ENCODE measurements at places on chromosomes 3 and 15. TPM values are rescaled to one million over a fixed set of nuclear protein-coding genes. Genes with fewer than 3 reads are reported as not detected.

Gene SMCO1
- not detected for total RNA-seq

DNA sequence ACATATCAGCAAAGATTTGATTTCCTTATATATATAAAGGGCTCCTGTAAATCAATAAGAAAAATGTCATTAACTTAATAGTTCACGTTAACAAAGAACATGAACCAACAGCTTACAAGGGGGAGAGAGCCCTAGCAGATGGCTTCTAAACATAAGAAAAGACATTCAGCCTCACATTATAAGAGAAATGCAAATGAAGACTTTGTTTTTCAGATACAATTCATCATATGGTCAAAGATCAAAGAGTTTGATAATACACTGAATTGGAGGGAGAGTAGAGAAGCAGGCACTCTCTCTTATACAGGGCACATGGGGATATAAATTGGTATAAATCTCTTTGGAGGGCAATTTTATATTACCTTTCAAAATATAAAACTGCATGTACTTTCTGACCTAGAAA lies 21.1 kb downstream of the RBP2 start:
- H3K4me1 ChIP-seq: no peaks in the 10 kb centered on the region
- no peak overlapping the region for H3K27ac ChIP-seq
- DNase-seq: no peak
- H3K36me3 ChIP-seq: no peaks in the 10 kb centered on the region
- H3K4me3 ChIP-seq: no peak overlapping the region

DNA sequence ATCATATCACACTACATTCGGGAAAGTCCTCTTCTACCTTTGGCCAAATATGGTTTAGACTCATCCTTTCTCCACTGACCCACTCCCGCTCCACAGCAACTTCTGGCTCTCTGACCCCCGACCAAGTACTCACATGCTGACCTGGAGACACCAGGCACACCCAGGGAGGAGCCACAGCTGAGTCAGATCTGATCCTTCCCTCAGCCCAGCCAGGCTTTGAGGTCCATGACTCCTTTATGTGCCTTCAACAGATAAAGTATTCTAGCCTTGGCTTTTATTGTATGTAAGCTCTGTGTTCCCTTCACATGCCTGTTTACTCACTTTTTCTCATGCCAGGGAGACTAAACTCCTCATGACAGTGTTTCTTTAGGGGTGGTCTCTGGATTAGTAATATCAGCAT lies 166.9 kb upstream of the UMPS start:
- no peaks in the 10 kb centered on the region for H3K36me3 ChIP-seq
- no peak overlapping the region for H3K27ac ChIP-seq
- H3K27me3 ChIP-seq: no peaks in the 10 kb centered on the region
- no peak overlapping the region for H3K4me3 ChIP-seq
- H3K4me1 ChIP-seq: peaks cover 18% of the 10 kb centered on the region

- no peaks in the 10 kb centered on the region for H3K36me3 ChIP-seq
- peaks cover 3% of the 10 kb centered on the region for H3K27me3 ChIP-seq
- H3K4me1 ChIP-seq: no peaks in the 10 kb centered on the region
- DNase-seq: no peak
Measured at GRCh38 chr15:60093273-60094067, 89.4 kb downstream of the FOXB1 start.

DNA sequence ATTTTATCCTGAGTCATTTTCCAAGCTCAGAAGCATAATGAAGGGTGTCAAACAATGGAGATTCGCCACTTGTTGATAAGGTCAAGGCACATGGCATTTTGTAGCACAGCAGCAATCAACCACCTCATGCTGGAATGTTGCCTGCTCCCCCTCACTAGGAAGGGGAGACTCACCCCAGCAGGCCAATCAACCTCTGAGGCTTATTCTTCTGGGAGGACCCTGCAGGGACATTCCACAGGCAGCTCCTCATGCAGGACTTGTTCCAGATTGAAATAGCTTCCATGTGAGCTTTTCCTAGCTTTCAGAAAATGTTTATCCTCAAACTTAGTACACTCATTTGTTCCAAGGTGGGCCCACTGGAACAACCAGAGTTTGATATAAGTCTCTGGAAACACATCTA lies 77.6 kb downstream of the SSR3 start:
- H3K36me3 ChIP-seq: no peaks in the 10 kb centered on the region
- DNase-seq: peak; percentile 6
- H3K4me1 ChIP-seq: no peaks in the 10 kb centered on the region
- no peak overlapping the region for H3K4me3 ChIP-seq

GRCh38 chr3:146128179-146128578 lies 32.8 kb downstream of the PLOD2 start:
- no peak overlapping the region for H3K4me3 ChIP-seq
- H3K36me3 ChIP-seq: peaks cover 9% of the 10 kb centered on the region
- peaks cover 41% of the 10 kb centered on the region for H3K4me1 ChIP-seq
- H3K27ac ChIP-seq: no peak overlapping the region
- no peaks in the 10 kb centered on the region for H3K27me3 ChIP-seq

DNA sequence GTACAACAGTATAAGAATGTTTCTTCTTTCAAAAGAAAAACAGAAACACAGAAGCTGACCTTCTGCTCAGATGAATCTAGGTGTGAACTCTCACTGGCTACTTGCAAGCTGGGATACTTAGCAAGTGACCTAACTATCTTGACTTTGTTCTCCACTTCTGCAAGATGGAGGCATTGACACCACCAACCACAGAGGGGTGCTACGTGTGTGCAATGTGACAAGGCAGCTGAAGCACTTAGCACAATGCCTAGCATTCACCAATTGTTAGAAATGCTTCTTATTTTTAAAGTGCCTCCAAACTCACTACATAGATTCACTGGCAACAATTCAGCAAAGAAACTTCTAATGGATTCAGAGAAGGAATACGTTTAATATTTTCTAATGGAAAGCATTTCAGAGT lies 331.4 kb upstream of the WNT5A start:
- DNase-seq: no peak
- H3K4me3 ChIP-seq: no peak overlapping the region
- H3K36me3 ChIP-seq: no peaks in the 10 kb centered on the region
- H3K27ac ChIP-seq: no peak overlapping the region
- H3K4me1 ChIP-seq: peaks cover 26% of the 10 kb centered on the region

Gene PLS1
- total RNA-seq: 5.2 TPM

- H3K36me3 ChIP-seq: no peaks in the 10 kb centered on the region
- no peaks in the 10 kb centered on the region for H3K4me1 ChIP-seq
- no peak for DNase-seq
- no peak overlapping the region for H3K27ac ChIP-seq
- H3K27me3 ChIP-seq: peaks cover 9% of the 10 kb centered on the region
Measured at GRCh38 chr3:126557415-126557745, 1.4 kb downstream of the C3orf22 start.

DNA sequence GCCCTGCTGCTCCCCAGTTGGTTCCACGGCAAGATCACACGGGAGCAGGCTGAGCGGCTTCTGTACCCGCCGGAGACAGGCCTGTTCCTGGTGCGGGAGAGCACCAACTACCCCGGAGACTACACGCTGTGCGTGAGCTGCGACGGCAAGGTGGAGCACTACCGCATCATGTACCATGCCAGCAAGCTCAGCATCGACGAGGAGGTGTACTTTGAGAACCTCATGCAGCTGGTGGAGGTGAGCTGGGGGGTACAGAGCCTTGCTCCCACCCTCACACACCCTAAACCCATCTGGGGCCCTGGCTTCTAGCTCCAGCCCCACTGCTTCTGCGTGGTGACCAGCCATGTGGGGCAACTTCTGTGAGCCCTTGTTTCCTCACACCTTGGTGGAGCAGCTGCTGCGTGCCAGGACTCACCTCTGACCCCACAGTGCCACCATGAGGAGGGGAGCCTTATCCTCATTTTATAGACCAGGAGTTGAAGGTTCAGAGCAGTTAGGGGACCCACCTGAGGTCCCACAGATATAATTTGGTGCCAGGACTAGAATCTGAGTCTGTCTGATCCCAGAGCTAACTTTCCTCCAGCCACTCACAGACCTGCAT lies 13.3 kb upstream of the LMAN1L start:
- no peak overlapping the region for H3K4me3 ChIP-seq
- no peaks in the 10 kb centered on the region for H3K27me3 ChIP-seq
- peaks cover 5% of the 10 kb centered on the region for H3K4me1 ChIP-seq
- H3K27ac ChIP-seq: no peak overlapping the region
- H3K36me3 ChIP-seq: peaks cover 41% of the 10 kb centered on the region

GRCh38 chr15:79673416-79674123 lies 223.2 kb downstream of the MTHFS start:
- no peaks in the 10 kb centered on the region for H3K36me3 ChIP-seq
- no peaks in the 10 kb centered on the region for H3K27me3 ChIP-seq
- H3K4me3 ChIP-seq: no peak overlapping the region
- H3K27ac ChIP-seq: peak overlapping the region; percentile 62
- peak; percentile 62 for DNase-seq

- DNase-seq: no peak
- H3K36me3 ChIP-seq: no peaks in the 10 kb centered on the region
Measured at GRCh38 chr15:101349047-101349951, 54.3 kb upstream of the SNRPA1 start.

- no peak for DNase-seq
- no peaks in the 10 kb centered on the region for H3K27me3 ChIP-seq
- H3K4me1 ChIP-seq: no peaks in the 10 kb centered on the region
Measured at GRCh38 chr3:31252216-31253185, 280.2 kb upstream of the STT3B start.

DNA sequence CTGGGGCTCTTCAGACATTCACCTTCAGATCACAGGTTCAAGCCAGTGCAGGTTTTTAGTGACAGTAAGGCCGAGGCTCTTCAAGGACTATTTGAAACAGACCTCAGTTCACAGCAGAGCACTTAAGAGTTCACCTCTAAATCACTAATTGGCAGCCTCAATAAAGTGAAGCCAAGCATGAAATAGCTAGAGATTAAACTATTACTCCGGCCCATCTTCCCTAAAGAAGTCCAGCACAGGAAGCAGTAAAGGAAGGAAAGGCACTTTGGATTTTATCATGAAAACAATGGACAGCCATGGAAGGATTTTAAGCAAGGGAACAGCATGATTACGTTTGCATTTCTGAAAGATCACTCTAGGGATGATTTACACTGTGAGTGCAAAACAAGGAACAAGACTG lies 27.6 kb upstream of the ARL6 start:
- no peaks in the 10 kb centered on the region for H3K36me3 ChIP-seq
- H3K4me1 ChIP-seq: no peaks in the 10 kb centered on the region
- H3K4me3 ChIP-seq: no peak overlapping the region
- DNase-seq: no peak

Gene NRG4
- not detected for total RNA-seq

- peaks cover 19% of the 10 kb centered on the region for H3K36me3 ChIP-seq
- H3K27me3 ChIP-seq: no peaks in the 10 kb centered on the region
- H3K4me3 ChIP-seq: peak overlapping the region; percentile 72
- peaks cover 4% of the 10 kb centered on the region for H3K4me1 ChIP-seq
Measured at GRCh38 chr15:65184305-65184867, 756 bp downstream of the CLPX start.

- H3K4me1 ChIP-seq: peaks cover 15% of the 10 kb centered on the region
- no peaks in the 10 kb centered on the region for H3K27me3 ChIP-seq
- H3K36me3 ChIP-seq: no peaks in the 10 kb centered on the region
- DNase-seq: no peak
- H3K27ac ChIP-seq: no peak overlapping the region
- no peak overlapping the region for H3K4me3 ChIP-seq
Measured at GRCh38 chr3:129418041-129418973, 10.1 kb downstream of the EFCAB12 start.

GRCh38 chr3:151130428-151130827 lies 45.0 kb downstream of the MED12L start:
- no peaks in the 10 kb centered on the region for H3K4me1 ChIP-seq
- H3K4me3 ChIP-seq: no peak overlapping the region
- peaks cover 5% of the 10 kb centered on the region for H3K27me3 ChIP-seq
- no peaks in the 10 kb centered on the region for H3K36me3 ChIP-seq

Gene ASB14
- not detected for total RNA-seq

DNA sequence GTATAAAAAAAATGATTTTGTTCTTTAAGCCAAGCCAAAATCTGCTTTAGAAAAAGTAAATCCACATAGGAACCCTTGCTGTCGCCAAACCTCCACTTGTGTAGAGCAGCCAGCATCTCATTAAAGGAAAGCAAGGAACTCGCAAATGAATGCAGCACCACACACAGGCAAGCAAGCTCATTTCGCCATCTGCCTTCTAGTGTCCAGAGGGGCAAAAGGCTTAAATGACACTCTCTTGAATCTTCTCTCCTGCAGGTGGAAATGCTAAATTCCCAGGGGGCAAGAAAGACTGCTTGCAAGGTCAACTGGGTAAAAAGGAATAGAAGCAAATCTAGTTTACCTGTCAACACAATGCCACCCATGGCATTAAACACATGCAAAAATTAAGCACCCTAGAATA lies 2.4 kb downstream of the MB21D2 start:
- peaks cover 19% of the 10 kb centered on the region for H3K4me1 ChIP-seq
- DNase-seq: no peak
- peaks cover 5% of the 10 kb centered on the region for H3K36me3 ChIP-seq
- H3K4me3 ChIP-seq: no peak overlapping the region
- no peak overlapping the region for H3K27ac ChIP-seq

- no peak overlapping the region for H3K4me3 ChIP-seq
- H3K27ac ChIP-seq: peak overlapping the region; percentile 10
- peaks cover 60% of the 10 kb centered on the region for H3K4me1 ChIP-seq
- H3K27me3 ChIP-seq: no peaks in the 10 kb centered on the region
- no peaks in the 10 kb centered on the region for H3K36me3 ChIP-seq
Measured at GRCh38 chr15:39283531-39283930, 297.3 kb upstream of the THBS1 start.

- no peak overlapping the region for H3K27ac ChIP-seq
- H3K36me3 ChIP-seq: no peaks in the 10 kb centered on the region
- H3K4me3 ChIP-seq: no peak overlapping the region
- H3K27me3 ChIP-seq: no peaks in the 10 kb centered on the region
Measured at GRCh38 chr3:25719321-25719720, 54.6 kb upstream of the TOP2B start.

Gene POLQ
- total RNA-seq: 9.1 TPM

- no peak overlapping the region for H3K4me3 ChIP-seq
- H3K4me1 ChIP-seq: no peaks in the 10 kb centered on the region
- H3K27ac ChIP-seq: no peak overlapping the region
- H3K36me3 ChIP-seq: no peaks in the 10 kb centered on the region
- no peak for DNase-seq
Measured at GRCh38 chr15:33309602-33310276, 1.0 kb upstream of the RYR3 start.

Gene HIGD2B
- not detected for total RNA-seq

DNA sequence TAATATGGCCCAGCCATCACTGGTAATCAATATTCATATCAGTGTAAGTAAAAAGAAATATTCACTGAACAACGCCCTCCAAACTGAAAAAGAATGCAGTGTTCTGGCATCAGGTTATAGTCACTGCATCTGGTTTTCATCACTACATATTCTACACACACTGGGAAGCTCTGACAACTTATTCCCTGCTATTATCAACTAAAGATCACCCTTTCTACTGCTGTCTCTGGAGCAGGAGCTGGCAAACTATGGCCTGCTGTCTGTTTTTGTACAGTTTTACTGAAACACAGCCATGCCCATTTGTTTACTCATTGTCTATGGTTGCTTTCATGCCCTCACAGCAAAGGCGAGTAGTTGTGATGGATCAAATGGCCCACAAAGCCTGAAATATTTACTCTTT lies 35.3 kb downstream of the TUBGCP4 start:
- no peaks in the 10 kb centered on the region for H3K27me3 ChIP-seq

DNA sequence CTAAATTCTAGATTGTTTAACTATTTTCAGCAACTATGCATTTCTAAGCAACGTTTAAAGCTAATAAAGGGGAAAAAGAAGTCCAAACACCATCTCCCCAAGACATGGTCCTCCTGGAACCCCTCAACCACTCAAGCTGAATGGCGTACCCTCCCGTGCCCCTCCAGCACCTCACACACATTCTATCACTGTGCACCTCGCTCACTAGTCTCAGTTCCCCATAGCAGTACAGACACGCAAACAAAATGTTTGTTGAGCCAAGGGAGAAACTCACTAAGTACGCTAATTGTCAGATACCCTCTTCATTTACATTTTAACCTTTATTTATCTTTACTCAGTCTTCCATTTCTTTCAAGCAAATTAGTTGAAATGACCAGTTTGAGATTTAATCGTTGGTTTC lies 48.8 kb downstream of the ACAP2 start:
- H3K27ac ChIP-seq: no peak overlapping the region
- DNase-seq: no peak
- H3K4me3 ChIP-seq: no peak overlapping the region
- no peaks in the 10 kb centered on the region for H3K27me3 ChIP-seq
- peaks cover 8% of the 10 kb centered on the region for H3K4me1 ChIP-seq
